ENCODE measurements at places on chromosomes 13 and 19.

DNA sequence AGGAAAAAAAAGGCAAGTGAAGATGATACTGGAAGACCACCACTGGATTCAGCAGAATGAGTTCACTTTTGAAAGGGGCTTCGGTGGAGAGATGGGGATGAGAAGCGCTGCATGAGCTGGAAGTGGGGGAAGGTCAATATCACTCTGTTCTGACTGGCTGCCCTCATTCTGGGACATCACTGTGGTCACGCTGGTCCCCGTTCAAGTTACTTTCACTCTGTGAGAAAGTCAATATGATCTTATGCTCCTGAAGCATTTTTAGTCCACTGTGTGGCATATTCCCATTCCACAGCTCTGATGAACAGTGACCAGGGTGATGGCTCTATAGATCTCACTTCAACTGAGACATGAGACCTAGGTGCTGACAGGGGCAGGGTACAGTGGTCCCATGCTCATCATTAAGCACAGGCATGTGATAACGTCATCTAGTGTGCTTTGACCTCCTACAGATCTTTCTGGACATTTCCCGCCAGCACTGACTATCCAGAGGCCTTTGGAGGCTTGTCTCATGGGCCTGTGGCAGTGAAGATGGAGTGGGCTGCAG is 40.2 kb upstream of the GPR183 start:
- no peak for DNase-seq

GRCh38 chr19:23800271-23800670 is 41.6 kb upstream of the ZNF681 start:
- DNase-seq: no peak

GRCh38 chr19:42280815-42281145 is 11.7 kb downstream of the CIC start:
- peak; percentile 70 for DNase-seq

- peak; percentile 52 for DNase-seq
Observed at GRCh38 chr13:65112531-65112941, 2117.6 kb downstream of the PCDH9 start.

DNA sequence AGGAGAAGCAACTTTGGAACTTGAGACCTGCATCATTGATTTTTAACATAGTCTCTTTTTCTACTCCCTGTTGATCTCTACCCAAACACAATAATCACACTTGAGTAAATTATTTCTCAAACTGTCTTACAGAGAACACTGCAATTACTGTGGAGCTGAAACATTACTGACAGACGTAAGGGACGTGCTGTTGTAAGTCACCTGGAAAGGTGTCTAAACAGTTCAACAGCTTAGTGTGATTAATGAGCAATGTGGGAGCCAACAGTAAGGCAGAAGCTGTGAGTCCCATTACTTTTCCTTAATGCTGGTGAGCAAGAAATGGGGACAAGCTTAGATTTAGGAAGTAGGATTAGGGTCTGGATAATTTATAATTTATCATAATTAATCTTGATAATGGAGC is 265.7 kb downstream of the DLEU7 start:
- DNase-seq: no peak

GRCh38 chr13:40362502-40362901 is 303.9 kb downstream of the FOXO1 start:
- DNase-seq: no peak

- no peak for DNase-seq
Observed at GRCh38 chr13:69654392-69654791, 453.2 kb upstream of the ATXN8OS start.

- DNase-seq: no peak
Observed at GRCh38 chr13:110225609-110226574, 81.1 kb downstream of the COL4A1 start.

DNA sequence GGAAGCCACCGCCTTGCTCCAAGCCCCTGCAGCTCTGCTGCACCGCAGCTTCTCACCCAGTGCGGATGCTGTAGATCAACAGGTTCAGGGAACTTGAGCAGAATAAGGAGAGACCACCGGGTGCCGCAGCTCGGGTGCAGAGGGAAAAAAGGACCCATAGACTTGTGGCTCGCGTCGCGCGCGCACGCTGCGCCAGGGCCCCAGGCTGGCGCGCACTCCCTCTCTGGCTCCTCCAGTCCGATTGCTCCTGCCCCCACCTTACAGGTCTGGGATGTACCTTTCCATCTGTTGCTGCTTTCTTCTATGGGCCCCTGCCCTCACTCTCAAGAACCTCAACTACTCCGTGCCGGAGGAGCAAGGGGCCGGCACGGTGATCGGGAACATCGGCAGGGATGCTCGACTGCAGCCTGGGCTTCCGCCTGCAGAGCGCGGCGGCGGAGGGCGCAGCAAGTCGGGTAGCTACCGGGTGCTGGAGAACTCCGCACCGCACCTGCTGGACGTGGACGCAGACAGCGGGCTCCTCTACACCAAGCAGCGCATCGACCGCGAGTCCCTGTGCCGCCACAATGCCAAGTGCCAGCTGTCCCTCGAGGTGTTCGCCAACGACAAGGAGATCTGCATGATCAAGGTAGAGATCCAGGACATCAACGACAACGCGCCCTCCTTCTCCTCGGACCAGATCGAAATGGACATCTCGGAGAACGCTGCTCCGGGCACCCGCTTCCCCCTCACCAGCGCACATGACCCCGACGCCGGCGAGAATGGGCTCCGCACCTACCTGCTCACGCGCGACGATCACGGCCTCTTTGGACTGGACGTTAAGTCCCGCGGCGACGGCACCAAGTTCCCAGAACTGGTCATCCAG is 964 bp downstream of the PCDH17 start:
- peak; percentile 39 for DNase-seq

GRCh38 chr19:7373862-7374261 is 25.1 kb downstream of the ARHGEF18 start:
- no peak for DNase-seq

GRCh38 chr13:31207661-31208552 is 8.1 kb downstream of the B3GLCT start:
- DNase-seq: peak; percentile 72

- DNase-seq: no peak
Observed at GRCh38 chr13:71617265-71617664, 249.7 kb downstream of the DACH1 start.

DNA sequence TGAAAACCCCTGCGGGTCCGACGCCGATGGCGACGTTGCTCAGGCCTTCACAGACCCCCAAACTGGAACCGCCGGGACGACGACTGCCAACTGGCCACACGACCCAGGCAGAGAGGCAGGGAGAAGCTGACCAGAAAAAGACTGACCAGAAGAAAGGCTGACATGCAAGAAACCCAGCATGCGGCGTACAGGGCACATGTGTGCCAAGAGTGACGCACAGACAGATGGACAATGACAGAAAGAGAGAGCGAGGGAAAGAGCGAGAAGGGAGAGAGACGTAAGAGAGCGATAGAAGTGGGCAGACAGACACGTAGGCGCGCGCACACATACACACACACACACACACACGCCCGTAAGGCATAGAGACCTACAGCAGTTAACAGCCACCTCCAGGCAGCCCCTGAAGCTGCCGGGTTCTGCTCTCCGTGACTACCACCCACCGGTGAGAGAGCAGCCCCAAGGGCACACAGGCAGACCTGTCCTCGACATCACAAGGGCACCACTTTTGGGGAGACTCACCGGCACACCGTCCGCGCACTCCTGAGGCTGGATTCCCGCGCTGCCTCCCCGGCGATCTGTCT is 67.2 kb upstream of the ZNF527 start:
- no peak for DNase-seq
